ENCODE measurements at places on chromosomes 16 and 17. TPM values are rescaled to one million over a fixed set of nuclear protein-coding genes. Genes with fewer than 3 reads are reported as not detected.
A peak's percentile ranks its signal among the peaks of the same experiment; 100 is the strongest.

Gene CIBAR2
- not detected for total RNA-seq

DNA sequence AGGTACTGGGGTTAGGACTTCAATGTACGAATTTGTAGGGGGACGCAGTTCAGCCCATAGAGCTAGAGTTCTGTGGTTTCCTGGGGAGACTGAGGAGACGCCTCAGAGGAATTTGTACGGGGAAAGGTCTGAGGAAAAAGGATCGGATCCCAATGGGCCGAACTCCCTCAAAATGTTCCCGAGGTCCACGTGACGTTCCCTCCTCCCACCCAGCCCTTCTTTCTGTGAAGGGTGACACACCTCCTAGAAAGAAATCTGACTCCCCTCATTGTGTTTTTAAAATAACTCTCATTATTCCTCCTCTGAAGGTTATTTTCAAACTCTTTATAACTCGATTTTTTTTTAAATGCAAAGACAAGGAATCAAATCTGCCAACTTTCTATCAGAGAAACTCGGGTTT is 8.6 kb downstream of the RGS9 start:
- no peak overlapping the region for H3K4me3 ChIP-seq
- DNase-seq, result no peak
- H3K27me3 ChIP-seq, result peaks cover 20% of the 10 kb centered on the region
- H3K27ac ChIP-seq, result no peak overlapping the region
- H3K4me1 ChIP-seq, result no peaks in the 10 kb centered on the region

DNA sequence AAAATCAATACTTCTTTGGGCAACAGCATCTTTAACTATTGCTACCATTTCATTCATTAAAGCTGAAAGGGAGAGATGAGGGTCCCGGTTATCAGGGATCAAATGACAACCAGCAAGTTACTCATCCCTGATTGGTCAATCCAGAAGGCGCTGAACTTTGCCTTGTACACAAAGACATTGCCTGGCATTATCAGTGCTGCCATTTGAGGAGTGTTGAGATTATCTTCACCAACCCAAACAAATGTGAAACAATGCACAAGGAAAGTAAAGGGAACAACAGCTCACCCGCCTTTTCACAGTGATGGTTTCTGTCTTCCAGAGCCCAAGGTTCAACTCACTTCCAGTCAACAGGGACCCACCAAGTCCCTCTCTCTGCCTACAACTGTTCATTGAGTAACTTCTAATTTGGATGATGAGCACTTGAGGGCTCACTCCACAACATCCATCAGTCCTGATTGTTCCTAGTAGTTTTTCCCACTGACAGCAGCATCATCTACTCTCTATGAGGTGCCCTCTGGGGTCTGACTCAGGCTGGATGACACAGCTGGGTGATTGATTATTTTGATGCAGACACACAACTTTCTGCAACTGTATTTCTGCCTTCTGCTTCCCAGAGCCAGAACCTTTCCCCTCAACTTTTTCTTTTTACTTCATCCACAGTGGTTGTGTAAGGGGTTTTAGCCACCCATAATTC is 32.0 kb downstream of the LYRM9 start:
- no peak overlapping the region for H3K4me3 ChIP-seq
- no peak overlapping the region for H3K27ac ChIP-seq
- no peaks in the 10 kb centered on the region for H3K36me3 ChIP-seq
- DNase-seq, result no peak
- H3K4me1 ChIP-seq, result peaks cover 6% of the 10 kb centered on the region

GRCh38 chr16:69301861-69302260 is 9.3 kb upstream of the VPS4A start:
- no peak overlapping the region for H3K27ac ChIP-seq
- H3K4me3 ChIP-seq, result no peak overlapping the region
- H3K27me3 ChIP-seq, result no peaks in the 10 kb centered on the region
- peaks cover 6% of the 10 kb centered on the region for H3K36me3 ChIP-seq
- no peak for DNase-seq
- H3K4me1 ChIP-seq, result no peaks in the 10 kb centered on the region

DNA sequence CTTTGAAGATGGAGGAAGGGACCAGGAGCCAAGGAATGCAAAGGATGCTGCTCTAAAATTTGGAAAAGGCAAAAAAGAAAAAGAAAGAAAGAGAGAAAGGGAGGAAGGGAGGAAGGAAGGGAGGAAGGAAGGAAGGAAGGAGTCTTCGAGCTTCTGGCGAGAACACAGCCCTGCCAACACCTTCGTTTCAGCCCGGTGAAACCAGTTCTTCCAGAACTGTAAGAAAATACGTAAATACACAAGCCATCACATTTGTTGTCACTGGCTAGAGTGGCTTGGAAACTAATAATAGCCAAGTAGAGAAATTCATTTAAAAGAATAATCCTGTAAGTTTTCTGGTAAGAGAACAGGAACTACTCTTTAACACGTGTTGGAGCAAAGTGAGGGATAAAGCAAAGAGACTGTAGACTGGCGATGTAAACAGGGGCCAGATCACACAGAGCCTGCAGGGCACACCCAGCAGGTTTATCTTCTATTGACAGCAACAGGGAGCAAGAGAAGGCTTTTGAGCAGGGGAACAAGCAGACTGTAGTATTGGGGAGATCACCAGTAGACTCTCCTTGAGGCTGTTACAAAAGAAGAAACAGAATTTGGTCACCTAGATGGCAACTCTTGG is 188.7 kb upstream of the MPHOSPH6 start:
- no peaks in the 10 kb centered on the region for H3K4me1 ChIP-seq
- peaks cover under 1% of the 10 kb centered on the region for H3K27me3 ChIP-seq
- DNase-seq, result no peak
- H3K4me3 ChIP-seq, result no peak overlapping the region
- no peaks in the 10 kb centered on the region for H3K36me3 ChIP-seq

GRCh38 chr16:1992704-1993317 is 3.0 kb downstream of the SYNGR3 start:
- H3K36me3 ChIP-seq, result peaks cover 8% of the 10 kb centered on the region
- peaks cover 20% of the 10 kb centered on the region for H3K4me1 ChIP-seq
- no peak overlapping the region for H3K4me3 ChIP-seq
- no peak overlapping the region for H3K27ac ChIP-seq
- peaks cover 13% of the 10 kb centered on the region for H3K27me3 ChIP-seq

DNA sequence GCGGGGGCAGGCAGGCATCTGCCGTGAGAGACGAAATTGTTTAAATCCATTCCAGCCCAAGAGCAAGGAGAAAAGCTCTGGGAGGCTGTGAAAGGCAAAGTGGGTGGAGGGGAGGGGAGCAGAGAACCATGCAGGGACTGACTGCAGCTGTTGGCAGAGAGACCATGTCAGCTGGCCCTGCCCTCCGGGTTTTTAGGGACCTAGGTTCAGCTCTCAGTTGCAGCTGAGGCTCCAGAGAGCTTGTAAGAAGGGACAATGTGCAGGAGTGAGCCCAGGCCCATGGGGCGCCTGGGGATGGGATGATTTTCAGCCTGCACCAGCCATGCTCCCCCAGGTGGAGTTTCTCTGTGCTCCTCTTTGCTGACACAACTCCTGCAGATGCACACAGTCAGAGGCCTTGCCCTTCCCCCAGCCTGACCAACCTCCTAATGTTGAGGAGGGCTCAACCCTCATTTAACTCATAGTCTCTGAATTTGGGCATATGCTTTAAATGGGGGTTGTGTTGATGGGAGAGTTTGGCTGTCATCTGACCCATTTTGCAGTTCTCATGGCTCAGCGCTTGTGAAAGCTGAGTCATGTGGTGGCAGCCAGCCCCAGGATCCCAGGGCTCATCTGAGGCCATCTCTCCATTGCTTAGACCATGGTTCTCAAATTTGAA is 70.9 kb downstream of the PLXDC1 start:
- H3K4me1 ChIP-seq, result peaks cover 5% of the 10 kb centered on the region
- H3K4me3 ChIP-seq, result no peak overlapping the region
- peaks cover 3% of the 10 kb centered on the region for H3K27me3 ChIP-seq
- H3K27ac ChIP-seq, result no peak overlapping the region
- no peaks in the 10 kb centered on the region for H3K36me3 ChIP-seq

- H3K4me1 ChIP-seq, result no peaks in the 10 kb centered on the region
- no peak overlapping the region for H3K27ac ChIP-seq
- DNase-seq, result no peak
- no peaks in the 10 kb centered on the region for H3K27me3 ChIP-seq
- no peak overlapping the region for H3K4me3 ChIP-seq
Observed at GRCh38 chr17:18974407-18975149, 22.6 kb downstream of the SLC5A10 start.

DNA sequence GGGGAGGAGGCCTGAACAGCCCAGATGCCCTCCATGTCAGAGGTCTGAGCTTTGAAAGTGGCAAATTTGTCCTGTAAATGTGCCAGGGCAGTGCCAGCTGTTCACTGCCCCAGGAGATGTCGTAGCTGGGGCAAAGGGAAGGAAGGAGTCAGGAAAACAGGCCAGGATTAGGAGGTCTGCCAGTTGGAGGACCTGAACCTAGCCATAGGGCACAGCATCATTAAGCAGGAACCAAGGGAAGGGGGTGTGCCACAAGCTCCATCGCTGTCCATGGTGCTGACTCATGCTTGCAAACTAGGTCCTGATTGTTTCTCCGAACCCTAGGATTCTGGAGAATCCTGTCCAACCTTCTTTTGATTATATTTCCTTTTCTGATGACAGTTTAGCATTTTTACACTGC is 124.2 kb downstream of the TMEM132E start:
- no peaks in the 10 kb centered on the region for H3K4me1 ChIP-seq
- H3K27ac ChIP-seq, result no peak overlapping the region
- H3K27me3 ChIP-seq, result peaks cover 2% of the 10 kb centered on the region
- DNase-seq, result peak; percentile 44
- H3K36me3 ChIP-seq, result no peaks in the 10 kb centered on the region
- no peak overlapping the region for H3K4me3 ChIP-seq

Gene ZFHX3
- total RNA-seq, result 1.1 TPM

- H3K36me3 ChIP-seq, result no peaks in the 10 kb centered on the region
- no peak for DNase-seq
- no peak overlapping the region for H3K27ac ChIP-seq
- no peak overlapping the region for H3K4me3 ChIP-seq
- peaks cover 2% of the 10 kb centered on the region for H3K27me3 ChIP-seq
Observed at GRCh38 chr16:70590722-70591415, 55.5 kb upstream of the IL34 start.

GRCh38 chr16:3606441-3606840 is 5.0 kb downstream of the SLX4 start:
- H3K27ac ChIP-seq, result peak overlapping the region; percentile 38
- H3K4me1 ChIP-seq, result peaks cover 28% of the 10 kb centered on the region
- no peak overlapping the region for H3K4me3 ChIP-seq
- peak; percentile 12 for DNase-seq
- H3K27me3 ChIP-seq, result no peaks in the 10 kb centered on the region

- no peaks in the 10 kb centered on the region for H3K36me3 ChIP-seq
- DNase-seq, result no peak
- H3K27me3 ChIP-seq, result no peaks in the 10 kb centered on the region
- no peak overlapping the region for H3K4me3 ChIP-seq
Observed at GRCh38 chr16:27685807-27686206, 135.9 kb downstream of the KATNIP start.

- H3K27me3 ChIP-seq, result peaks cover 12% of the 10 kb centered on the region
- H3K4me3 ChIP-seq, result no peak overlapping the region
- H3K27ac ChIP-seq, result no peak overlapping the region
Observed at GRCh38 chr17:19384723-19385391, 2.1 kb downstream of the MFAP4 start.

GRCh38 chr17:30821871-30822723 is 2.4 kb downstream of the CRLF3 start:
- no peak for DNase-seq
- no peaks in the 10 kb centered on the region for H3K27me3 ChIP-seq
- peak overlapping the region; percentile 82 for H3K27ac ChIP-seq
- peaks cover 46% of the 10 kb centered on the region for H3K4me1 ChIP-seq
- H3K36me3 ChIP-seq, result peaks cover 20% of the 10 kb centered on the region

DNA sequence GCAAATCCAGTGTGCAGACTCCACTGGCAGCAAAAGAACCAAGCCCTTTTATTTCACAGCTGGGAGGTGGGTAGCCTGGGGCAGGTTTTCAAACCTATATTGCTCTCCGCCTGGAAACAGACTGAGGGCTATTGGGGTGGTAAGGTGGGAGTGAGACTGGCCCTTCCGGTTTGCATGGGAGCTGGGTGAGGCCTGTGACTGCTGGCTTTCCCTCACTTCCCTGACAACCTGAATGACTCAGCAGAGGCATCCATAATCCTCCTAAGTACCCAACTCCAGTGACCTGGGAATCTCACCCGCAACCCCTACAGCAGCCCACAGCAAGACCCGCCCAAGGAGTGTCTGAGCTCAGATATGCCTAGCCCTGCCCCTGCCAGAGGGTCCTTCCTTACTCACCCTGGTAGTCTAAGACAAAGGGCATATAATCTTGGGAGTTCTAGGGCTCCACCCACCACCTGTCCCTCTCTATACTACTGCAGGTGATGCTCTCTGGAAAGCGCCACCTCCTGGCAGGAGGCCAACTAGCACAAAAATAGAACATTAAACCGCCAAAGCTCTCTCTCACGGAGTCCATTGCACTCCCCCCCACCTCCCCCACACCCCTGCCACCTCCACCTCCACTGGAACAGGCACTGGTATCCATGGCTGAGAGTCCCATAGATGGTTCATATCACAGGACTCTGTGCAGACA is 602.0 kb upstream of the C16orf82 start:
- H3K4me1 ChIP-seq, result no peaks in the 10 kb centered on the region
- H3K4me3 ChIP-seq, result no peak overlapping the region
- H3K36me3 ChIP-seq, result no peaks in the 10 kb centered on the region
- H3K27me3 ChIP-seq, result peaks cover 21% of the 10 kb centered on the region
- H3K27ac ChIP-seq, result no peak overlapping the region
- no peak for DNase-seq

- no peak for DNase-seq
- H3K27me3 ChIP-seq, result no peaks in the 10 kb centered on the region
- no peak overlapping the region for H3K4me3 ChIP-seq
- no peak overlapping the region for H3K27ac ChIP-seq
- no peaks in the 10 kb centered on the region for H3K36me3 ChIP-seq
Observed at GRCh38 chr16:6374821-6375220, 957.8 kb upstream of the RBFOX1 start.

DNA sequence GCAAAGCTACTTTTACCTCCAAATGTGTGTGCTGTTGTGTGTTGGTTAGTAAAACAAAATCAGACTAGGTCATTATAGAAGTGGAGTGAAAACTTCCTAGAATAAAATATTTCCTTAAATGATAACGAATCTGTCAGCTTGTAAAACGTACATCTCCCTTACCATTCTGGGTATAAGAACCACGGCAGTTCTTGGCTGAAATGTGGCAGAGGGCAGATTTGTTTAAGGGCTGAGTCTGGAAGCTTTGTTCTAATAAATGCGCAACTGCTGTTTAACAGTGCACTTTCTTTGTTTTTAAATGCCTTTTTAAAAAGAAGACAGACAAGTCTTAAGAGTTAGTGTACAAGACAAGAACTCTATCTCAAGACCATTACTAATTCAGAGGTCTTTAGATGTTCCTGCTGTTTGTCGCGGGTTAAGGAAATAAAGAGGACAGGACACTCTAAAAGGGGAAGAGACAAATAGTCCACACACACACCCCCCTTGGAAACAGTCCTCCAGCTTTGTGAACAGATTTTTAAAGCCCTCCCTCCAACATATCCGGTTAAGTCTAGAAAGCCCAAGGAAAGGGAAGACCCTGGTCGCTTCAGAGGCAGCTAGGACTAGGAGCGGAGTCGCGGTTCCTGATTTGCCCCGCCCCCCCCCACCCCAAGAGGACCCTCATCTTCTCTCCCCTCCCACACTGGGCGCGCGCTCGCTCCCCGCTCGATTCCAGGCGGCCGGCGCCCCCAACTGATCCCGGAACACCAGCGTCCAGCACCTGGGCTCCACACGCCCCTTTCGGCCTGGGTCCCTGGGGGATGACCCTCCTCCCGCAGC is 658 bp downstream of the SYNRG start:
- no peak for DNase-seq

- H3K4me3 ChIP-seq, result peak overlapping the region; percentile 67
- H3K36me3 ChIP-seq, result peaks cover 13% of the 10 kb centered on the region
- H3K27ac ChIP-seq, result peak overlapping the region; percentile 92
- DNase-seq, result no peak
- no peaks in the 10 kb centered on the region for H3K27me3 ChIP-seq
- peaks cover 35% of the 10 kb centered on the region for H3K4me1 ChIP-seq
Observed at GRCh38 chr17:39801055-39801454, 63.1 kb downstream of the IKZF3 start.

Gene TBC1D3H
- not detected for total RNA-seq

Measured in activated naive CD8-positive, alpha-beta T cell treated with anti-CD3 and anti-CD28 coated beads, Interleukin-2, amount 10 ng/mL, durations not matched to agents 7 days and 5 days (primary cell).